ENCODE measurements at places on chromosomes 12 and 14. TPM values are rescaled to one million over a fixed set of nuclear protein-coding genes. Genes with fewer than 3 reads are reported as not detected.

- no peak for DNase-seq
These were observed 248.9 kb upstream of the TMEM132C start for GRCh38 chr12:128018067-128018466.

DNA sequence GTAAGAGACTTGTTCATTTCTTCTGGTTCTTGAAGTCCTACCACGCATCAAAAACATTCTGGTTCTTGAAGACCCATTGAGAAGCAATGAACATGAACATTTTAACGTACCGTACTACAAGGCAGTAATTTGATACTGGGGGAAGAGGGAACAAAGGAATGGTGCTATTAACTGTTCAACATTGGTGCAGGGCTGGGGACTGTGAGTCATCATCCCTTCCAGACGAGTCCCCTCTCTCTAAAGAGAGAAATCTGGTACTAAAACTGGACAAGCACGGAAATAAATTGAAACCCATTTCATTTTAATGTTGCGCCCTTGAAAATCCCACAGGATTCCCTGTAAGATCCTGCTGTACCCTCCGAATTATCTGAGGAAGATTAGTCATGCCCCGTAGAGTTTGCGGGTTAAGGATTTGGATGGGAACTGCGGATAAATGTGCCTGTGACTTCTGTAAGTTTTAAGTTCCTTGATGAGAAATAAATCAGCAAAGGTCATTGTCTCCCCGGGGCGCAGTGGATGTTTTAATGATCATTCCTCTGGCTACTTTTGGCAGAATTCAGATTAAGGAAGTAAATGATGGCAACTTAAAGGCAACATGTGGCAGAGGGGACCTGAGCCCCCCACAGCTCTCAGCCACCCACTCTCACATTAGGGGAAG, 78.6 kb downstream of the KCNK13 start:
- no peak for DNase-seq

The HAL gene
- polyA plus RNA-seq, result 0.39 TPM

The HCAR1 gene
- not detected for polyA plus RNA-seq
